ENCODE measurements at places on chromosomes 1 and 21. TPM values are rescaled to one million over a fixed set of nuclear protein-coding genes. Genes with fewer than 3 reads are reported as not detected.

DNA sequence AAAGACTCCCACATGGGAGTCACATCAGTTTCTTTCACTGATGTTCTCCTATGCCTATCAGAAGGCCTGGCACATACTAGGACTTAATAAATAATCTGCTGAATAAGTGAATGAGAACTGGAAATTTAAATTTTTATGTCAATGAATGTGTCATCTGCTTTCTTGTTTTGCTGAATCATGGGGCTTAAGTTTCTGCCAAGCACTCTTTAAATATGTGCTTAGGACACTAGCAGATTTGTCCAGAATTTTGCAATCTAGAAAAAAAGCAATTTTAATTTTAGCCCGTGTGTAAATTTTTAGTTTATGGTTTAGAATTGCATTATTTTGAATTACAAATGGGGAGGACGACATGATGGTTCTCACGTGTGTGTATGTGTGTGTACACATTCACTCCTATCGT is 803.1 kb downstream of the USP25 start:
- H3K4me3 ChIP-seq = no peak overlapping the region
- H3K4me1 ChIP-seq = no peaks in the 10 kb centered on the region
- H3K36me3 ChIP-seq = no peaks in the 10 kb centered on the region
- H3K27ac ChIP-seq = no peak overlapping the region

DNA sequence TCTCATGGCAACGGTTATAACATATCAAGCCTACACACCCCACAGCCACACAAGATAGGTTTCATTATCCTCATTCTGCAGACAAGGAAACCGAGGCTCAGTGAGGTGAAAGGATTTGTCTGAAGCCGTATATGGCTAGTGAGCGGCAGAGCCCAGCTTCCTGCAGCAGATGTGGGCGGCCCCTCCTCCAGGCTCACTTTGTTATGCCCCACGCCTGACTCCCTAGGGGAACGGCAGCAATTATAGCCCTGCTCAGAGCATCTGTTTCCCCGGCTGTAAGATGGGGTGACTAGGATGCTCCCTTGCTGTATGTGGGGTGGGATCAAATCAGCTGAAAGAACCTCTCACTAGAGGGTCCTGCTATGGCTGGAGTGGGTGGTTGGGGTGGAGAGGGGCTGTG is 22.1 kb downstream of the GRHL3 start:
- DNase-seq = no peak
- H3K36me3 ChIP-seq = no peaks in the 10 kb centered on the region
- H3K4me3 ChIP-seq = no peak overlapping the region
- H3K27me3 ChIP-seq = peaks cover under 1% of the 10 kb centered on the region
- H3K4me1 ChIP-seq = no peaks in the 10 kb centered on the region
- H3K27ac ChIP-seq = no peak overlapping the region

- H3K36me3 ChIP-seq = no peaks in the 10 kb centered on the region
- H3K4me3 ChIP-seq = no peak overlapping the region
- no peak overlapping the region for H3K27ac ChIP-seq
- H3K27me3 ChIP-seq = no peaks in the 10 kb centered on the region
- H3K4me1 ChIP-seq = no peaks in the 10 kb centered on the region
These were observed 12.1 kb downstream of the CATSPERE start for GRCh38 chr1:244473059-244473605.

Gene SLC22A15
- 0.18 TPM for polyA plus RNA-seq

GRCh38 chr21:26491663-26492062 is 81.4 kb downstream of the CYYR1 start:
- no peaks in the 10 kb centered on the region for H3K36me3 ChIP-seq
- DNase-seq = no peak
- no peaks in the 10 kb centered on the region for H3K27me3 ChIP-seq
- H3K27ac ChIP-seq = no peak overlapping the region
- no peak overlapping the region for H3K4me3 ChIP-seq

DNA sequence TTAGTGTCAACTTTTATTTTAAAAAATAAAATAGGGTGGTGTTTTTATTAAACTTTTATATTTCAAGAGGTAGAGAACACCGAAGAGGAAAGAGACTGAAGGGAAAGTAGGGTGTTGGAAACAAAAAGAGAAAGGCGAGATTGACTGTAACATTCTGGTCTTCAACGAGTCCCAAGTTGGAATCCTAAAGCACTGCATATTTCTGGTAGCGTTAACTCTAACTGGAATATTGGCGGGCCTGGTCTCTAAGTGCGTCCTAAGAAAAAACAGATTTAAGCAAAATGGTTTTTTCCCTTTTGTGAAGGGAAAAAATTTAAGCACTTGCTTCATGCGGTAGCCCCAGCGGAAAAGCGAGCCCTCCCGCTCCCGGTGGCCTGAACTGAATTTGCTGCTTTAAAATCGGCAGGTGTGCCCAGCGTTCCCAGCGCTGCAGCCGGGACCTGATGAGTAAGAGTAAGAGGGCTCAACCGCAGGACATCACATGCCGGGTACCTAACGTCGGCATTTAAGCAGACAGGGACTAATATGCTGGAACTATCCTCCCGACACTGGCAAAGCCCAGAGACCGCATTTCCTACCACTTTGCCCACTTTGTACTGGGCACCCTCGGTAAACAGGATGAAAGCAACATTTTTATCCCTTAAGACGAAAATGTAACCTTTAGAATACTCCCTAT is 30.5 kb upstream of the NFIA start:
- peaks cover 46% of the 10 kb centered on the region for H3K4me1 ChIP-seq
- no peaks in the 10 kb centered on the region for H3K36me3 ChIP-seq
- H3K4me3 ChIP-seq = peak overlapping the region; percentile 50
- peaks cover 16% of the 10 kb centered on the region for H3K27me3 ChIP-seq
- no peak for DNase-seq

DNA sequence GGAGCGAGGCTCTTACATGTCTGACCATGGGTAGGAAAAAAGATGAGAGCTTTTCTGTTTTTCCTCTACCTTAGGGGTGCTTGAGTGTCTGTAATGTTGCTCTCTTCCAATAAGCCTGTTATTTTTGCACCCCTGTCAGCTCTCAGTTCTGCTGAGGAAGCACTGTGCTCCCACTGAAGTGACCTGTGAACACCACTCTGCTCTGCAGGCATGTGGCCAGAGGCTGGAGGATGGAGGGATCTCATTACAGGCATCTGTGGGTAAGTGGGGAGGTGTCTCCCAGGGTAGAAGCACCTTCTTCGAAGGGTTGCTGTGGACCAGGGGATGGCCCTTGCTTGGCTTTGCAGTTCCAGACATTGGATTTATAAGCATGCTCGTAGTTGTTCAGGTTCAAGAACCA is 56.8 kb upstream of the RBM15 start:
- no peaks in the 10 kb centered on the region for H3K4me1 ChIP-seq
- H3K27me3 ChIP-seq = peaks cover 5% of the 10 kb centered on the region
- H3K4me3 ChIP-seq = no peak overlapping the region
- no peaks in the 10 kb centered on the region for H3K36me3 ChIP-seq
- no peak for DNase-seq

GRCh38 chr1:210588946-210589345 is 260.2 kb downstream of the HHAT start:
- no peaks in the 10 kb centered on the region for H3K36me3 ChIP-seq
- DNase-seq = no peak
- no peaks in the 10 kb centered on the region for H3K27me3 ChIP-seq
- H3K4me1 ChIP-seq = no peaks in the 10 kb centered on the region
- no peak overlapping the region for H3K4me3 ChIP-seq

DNA sequence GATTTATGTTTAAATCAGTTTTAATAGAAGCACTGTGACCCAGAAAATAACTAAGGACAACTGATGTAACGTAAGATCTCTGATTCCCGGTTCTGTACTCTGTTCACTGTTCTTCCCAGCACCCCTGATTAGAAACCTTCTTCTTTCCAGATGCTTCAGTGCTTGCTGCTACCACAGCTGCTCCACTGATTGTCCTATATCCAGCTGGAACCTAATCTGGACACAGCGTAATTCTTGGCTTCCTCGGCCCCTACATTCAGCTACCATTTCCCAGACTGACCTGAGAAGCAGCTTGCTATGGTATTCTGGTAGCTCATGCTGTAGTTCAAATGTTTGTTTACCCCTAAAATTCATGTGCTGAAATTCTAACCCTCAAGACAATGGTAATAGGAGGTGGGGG is 302.7 kb downstream of the GRIK1 start:
- H3K36me3 ChIP-seq = no peaks in the 10 kb centered on the region
- H3K27me3 ChIP-seq = no peaks in the 10 kb centered on the region
- no peaks in the 10 kb centered on the region for H3K4me1 ChIP-seq
- no peak overlapping the region for H3K27ac ChIP-seq
- no peak for DNase-seq

Gene TEX38
- not detected for polyA plus RNA-seq

GRCh38 chr1:42433369-42433768 is 22.5 kb downstream of the ZMYND12 start:
- H3K27me3 ChIP-seq = peaks cover 3% of the 10 kb centered on the region
- H3K4me1 ChIP-seq = no peaks in the 10 kb centered on the region
- H3K4me3 ChIP-seq = no peak overlapping the region
- no peak for DNase-seq
- H3K36me3 ChIP-seq = no peaks in the 10 kb centered on the region

GRCh38 chr1:1623631-1624442 is 8.1 kb upstream of the MMP23B start:
- H3K4me3 ChIP-seq = no peak overlapping the region
- no peaks in the 10 kb centered on the region for H3K36me3 ChIP-seq
- H3K4me1 ChIP-seq = no peaks in the 10 kb centered on the region
- peaks cover 21% of the 10 kb centered on the region for H3K27me3 ChIP-seq
- no peak overlapping the region for H3K27ac ChIP-seq

Gene FCRL2
- polyA plus RNA-seq = not detected

- H3K36me3 ChIP-seq = peaks cover 37% of the 10 kb centered on the region
- peak; percentile 50 for DNase-seq
- no peaks in the 10 kb centered on the region for H3K27me3 ChIP-seq
- H3K4me1 ChIP-seq = peaks cover 4% of the 10 kb centered on the region
These were observed 71.8 kb upstream of the ADAM30 start for GRCh38 chr1:119968068-119968492.

- H3K4me3 ChIP-seq = no peak overlapping the region
- H3K27me3 ChIP-seq = no peaks in the 10 kb centered on the region
- H3K36me3 ChIP-seq = peaks cover 3% of the 10 kb centered on the region
- no peak overlapping the region for H3K27ac ChIP-seq
- H3K4me1 ChIP-seq = peaks cover 2% of the 10 kb centered on the region
These were observed 398.3 kb upstream of the DUSP10 start for GRCh38 chr1:222140206-222140605.

Gene KIF2C
- not detected for polyA plus RNA-seq

Gene GBP5
- polyA plus RNA-seq = 90.8 TPM

DNA sequence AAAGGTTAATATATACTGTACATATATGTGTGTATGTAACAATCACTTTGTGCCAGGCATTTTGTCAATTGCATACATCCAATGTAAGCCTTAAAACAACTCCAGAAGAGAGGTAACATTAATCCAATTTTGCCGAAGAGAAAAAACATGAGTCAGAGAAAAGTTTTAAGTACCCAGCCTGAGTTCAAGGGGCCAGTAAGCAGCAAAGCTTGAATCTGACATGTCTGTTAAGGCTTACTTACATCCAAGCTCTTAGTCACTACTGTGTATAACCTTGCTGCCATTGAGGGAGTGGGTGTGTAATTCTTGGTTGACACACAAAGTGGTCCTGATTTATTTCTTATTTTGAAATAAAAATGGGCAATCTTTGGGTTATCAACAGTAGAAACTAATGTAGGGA is 360.4 kb upstream of the LYPLAL1 start:
- no peak overlapping the region for H3K4me3 ChIP-seq
- H3K27ac ChIP-seq = no peak overlapping the region
- H3K36me3 ChIP-seq = no peaks in the 10 kb centered on the region
- H3K4me1 ChIP-seq = no peaks in the 10 kb centered on the region

GRCh38 chr1:209657140-209657879 is 5.1 kb upstream of the LAMB3 start:
- no peak overlapping the region for H3K4me3 ChIP-seq
- no peak overlapping the region for H3K27ac ChIP-seq
- H3K27me3 ChIP-seq = peaks cover 5% of the 10 kb centered on the region
- H3K36me3 ChIP-seq = no peaks in the 10 kb centered on the region
- DNase-seq = no peak
- no peaks in the 10 kb centered on the region for H3K4me1 ChIP-seq

GRCh38 chr1:185129708-185130107 is 27.0 kb downstream of the TRMT1L start:
- no peaks in the 10 kb centered on the region for H3K4me1 ChIP-seq
- DNase-seq = no peak
- H3K27ac ChIP-seq = no peak overlapping the region
- peaks cover 56% of the 10 kb centered on the region for H3K36me3 ChIP-seq
- no peaks in the 10 kb centered on the region for H3K27me3 ChIP-seq
- no peak overlapping the region for H3K4me3 ChIP-seq

GRCh38 chr1:97038410-97038809 is 316.8 kb downstream of the PTBP2 start:
- no peaks in the 10 kb centered on the region for H3K36me3 ChIP-seq
- no peaks in the 10 kb centered on the region for H3K4me1 ChIP-seq
- no peaks in the 10 kb centered on the region for H3K27me3 ChIP-seq
- no peak overlapping the region for H3K4me3 ChIP-seq

DNA sequence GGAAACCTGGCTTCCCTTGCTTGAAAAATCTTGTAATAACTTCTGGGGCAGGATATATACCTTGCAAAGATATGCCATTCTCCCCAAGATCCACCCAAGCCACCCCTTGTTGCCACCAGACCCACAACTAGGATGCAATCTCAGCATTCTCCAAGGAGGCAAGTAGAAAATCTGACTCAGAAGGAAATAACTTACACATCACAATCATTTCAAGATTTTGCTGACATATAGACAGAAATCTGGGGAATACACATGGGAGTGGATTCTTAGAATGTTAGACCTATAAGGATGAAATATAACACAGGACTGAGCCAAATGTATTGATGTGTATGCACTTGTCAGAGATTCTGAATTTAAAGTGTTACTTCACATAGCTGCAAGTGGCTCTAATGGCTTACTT is 14.8 kb upstream of the ZDHHC18 start:
- peaks cover 18% of the 10 kb centered on the region for H3K4me1 ChIP-seq
- H3K4me3 ChIP-seq = no peak overlapping the region
- no peaks in the 10 kb centered on the region for H3K36me3 ChIP-seq
- no peaks in the 10 kb centered on the region for H3K27me3 ChIP-seq

DNA sequence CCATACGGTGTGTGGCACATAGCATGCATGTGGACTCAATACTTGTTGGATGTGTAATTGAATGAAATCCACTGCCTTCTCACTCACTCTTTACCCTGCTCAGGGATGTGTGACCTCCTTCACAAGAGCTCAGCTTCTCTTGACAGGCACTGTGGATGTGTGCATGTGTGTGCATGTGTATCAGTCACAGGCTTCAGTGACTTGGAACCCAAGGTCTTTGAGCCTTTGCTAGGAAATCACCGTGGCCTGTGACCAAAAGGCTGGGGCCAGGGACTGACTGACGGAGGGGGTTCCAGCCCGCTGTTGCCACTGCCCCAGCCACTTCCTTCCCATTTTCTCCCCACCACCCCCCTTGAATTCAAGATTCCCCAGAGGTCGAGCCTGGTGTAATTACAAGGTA is 144.4 kb upstream of the POU3F1 start:
- no peaks in the 10 kb centered on the region for H3K36me3 ChIP-seq
- peaks cover 7% of the 10 kb centered on the region for H3K27me3 ChIP-seq
- H3K4me3 ChIP-seq = no peak overlapping the region

Gene UBXN10
- polyA plus RNA-seq = 1.7 TPM

Measured in immature natural killer cell (primary cell).